Stimulated activated CD4-positive, alpha-beta T cell treated with anti-CD3 and anti-CD28 coated beads, Interleukin-2, amount 100 ng/mL, for 4 hours (primary cell): ENCODE measurements at places on chromosomes 16 and 17.

- DNase-seq: no peak
Observed at GRCh38 chr17:39744075-39744835, 6.5 kb downstream of the GRB7 start.

- no peak for DNase-seq
Observed at GRCh38 chr17:323181-323580, 29.4 kb downstream of the RPH3AL start.

- DNase-seq: no peak
Observed at GRCh38 chr16:52446080-52446479, 100.9 kb downstream of the TOX3 start.

DNA sequence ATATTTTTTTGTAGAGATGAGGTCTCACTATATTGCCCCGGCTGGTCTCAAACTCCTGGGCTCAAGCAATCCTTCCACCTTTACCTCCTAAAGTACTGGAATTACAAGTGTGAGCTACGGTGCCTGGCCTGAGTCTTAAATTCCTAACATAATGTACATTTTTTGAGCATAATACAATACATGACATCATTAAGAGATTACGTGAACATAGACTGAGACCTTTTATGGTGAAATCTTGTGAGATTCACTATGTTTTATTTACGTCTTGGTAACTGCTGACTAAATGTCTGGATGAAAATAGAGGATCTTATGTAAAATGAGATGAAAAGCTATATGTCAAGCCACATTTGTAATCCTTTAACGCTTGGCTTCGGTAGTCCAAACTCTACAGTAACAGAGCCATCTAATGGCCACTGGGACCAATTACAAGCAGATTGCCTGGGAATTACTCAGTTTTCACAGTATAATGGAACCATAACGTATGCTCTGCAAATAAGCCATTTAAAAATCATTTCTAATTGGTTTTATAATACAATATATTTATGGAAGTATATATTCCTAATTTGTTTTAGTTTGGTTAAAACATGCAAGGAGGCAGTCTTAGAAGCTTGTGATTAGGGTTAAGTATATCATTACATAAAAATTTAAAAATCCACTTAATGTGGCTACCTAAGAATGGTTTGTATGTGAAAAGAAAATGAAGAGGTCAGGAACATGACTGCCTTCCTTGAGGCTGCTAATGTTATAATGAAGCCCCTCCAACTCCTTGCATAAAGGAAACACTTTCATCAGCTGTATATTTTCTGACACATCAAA is 8.1 kb upstream of the EFCAB13 start:
- DNase-seq: peak; percentile 8

DNA sequence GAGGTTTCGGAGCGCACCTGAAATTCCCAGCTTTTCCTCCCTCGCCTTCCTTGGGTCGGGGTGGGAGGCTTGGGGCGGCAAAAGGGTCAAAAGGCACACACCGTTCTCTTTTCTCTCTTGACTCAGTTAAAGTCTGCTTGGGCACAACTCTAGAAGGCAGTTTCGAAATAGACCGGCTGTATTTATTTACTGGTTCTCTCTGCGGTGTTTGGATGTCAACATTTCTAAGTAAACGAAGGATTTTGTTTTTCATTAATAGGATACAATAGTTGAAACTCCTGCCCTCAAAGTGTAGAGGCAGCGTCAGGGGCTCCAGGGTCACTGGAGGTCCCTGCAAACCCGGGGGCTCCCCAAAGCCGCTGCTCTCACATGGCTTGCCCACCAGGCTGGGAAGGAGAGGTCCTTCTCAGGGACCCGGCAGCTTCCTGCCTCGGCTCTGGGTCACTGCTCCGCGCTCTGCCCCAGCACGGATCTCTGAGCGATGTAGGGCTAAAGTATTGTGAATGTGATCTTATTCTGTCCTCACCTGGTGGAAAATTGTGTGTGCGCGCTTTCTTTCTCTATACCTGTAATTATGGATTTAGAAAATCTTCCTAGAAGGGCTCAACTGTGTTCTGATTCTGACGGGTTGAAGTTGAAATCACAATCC is 952 bp downstream of the BMERB1 start:
- no peak for DNase-seq

- no peak for DNase-seq
Observed at GRCh38 chr17:49101054-49101534, 31.5 kb upstream of the B4GALNT2 start.

- DNase-seq: no peak
Observed at GRCh38 chr17:28997806-28998205, 8.0 kb downstream of the SEZ6 start.

- DNase-seq: no peak
Observed at GRCh38 chr16:88400186-88400585, 17.4 kb downstream of the ZNF469 start.

DNA sequence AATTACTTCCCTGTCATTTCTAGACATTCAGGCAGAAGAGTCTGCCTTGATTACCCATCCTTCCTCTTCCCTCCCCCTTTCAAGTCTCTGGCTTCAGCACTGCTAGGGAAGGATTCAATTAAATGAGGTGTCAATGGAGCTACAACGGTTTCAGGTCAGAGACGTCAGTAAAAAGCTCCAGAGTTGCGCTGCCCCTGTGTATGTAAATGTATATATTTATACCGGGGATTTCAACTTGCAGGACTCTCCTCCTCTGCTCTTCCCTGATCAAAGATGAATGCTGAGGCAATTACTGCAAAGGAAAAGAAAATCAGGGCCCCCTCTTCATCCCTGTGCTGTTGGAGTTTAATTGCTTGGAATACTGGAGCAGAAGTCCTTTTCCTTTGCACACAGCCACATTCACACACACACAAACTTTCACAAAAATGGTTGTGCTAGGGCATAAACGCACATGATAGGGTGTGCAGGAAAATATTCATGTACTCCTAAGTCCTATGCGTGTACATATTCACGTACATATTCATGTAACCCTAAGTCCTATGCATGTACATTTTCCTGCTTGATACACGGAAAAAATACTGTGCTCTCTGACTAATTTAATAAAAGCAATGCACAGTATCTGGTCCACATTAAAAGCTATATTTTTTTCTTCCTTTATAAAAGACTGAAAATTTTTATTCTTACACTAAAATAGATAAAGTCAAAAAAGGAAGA is 129.7 kb upstream of the PMFBP1 start:
- no peak for DNase-seq

DNA sequence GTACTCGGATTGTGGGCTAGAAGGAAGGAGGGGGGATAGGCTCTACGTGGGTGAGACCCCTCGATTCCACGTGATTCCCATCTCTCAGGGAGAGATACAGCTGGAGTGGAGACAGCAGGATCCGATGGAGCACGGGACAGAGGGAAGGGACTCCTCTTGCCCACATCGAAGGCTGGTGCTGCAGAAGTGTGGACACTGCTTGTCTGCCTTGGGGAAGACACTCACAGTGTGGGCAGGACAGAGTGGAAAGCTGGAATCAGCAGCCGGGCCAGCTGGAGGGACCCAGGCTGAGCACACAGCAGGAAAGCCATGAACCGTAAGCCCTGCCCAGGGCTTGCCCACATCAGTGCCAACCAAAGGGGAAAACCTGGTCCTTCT is 42.1 kb upstream of the RPH3AL start:
- DNase-seq: no peak

- no peak for DNase-seq
Observed at GRCh38 chr16:19283637-19284036, 1.9 kb upstream of the CLEC19A start.

- DNase-seq: no peak
Observed at GRCh38 chr17:36523113-36523512, 11.6 kb downstream of the MYO19 start.

DNA sequence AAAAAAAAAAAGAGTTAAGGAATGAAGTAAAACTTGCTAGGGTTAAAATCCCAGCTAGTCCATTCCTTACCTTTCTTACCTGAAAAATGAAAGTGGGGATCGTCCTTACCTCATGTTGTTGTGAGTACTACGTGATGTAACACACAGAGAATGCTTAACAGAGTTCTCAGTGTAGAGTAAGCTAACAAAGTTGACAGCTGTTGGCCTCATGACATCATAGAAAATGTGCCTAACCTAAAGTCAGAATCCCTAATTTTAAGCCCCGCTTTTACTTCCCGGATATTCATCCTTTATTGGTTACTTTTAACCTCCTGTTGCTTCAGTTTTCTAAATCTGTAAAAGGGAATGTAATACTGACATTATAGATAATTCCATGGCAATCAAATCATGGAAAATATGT is 505.8 kb upstream of the HSBP1 start:
- no peak for DNase-seq

DNA sequence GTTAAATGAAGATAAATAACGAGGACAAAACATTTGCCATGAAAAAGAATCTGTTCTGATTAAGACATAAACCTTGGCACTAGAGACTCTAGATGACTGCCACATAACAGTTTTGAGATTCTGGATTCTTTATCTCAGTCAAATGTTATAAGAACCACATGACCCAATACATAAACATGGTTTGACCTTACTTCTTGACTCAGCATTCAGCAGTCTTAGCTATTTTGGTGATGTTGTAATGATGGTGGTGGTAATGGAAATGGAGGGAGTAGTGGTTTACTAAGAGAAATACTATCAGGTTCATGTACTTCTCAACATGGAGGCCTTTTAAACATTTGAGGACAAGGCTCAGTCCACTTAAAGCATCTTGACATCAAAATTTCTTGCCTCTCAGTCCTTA is 925.4 kb downstream of the CDH11 start:
- no peak for DNase-seq

DNA sequence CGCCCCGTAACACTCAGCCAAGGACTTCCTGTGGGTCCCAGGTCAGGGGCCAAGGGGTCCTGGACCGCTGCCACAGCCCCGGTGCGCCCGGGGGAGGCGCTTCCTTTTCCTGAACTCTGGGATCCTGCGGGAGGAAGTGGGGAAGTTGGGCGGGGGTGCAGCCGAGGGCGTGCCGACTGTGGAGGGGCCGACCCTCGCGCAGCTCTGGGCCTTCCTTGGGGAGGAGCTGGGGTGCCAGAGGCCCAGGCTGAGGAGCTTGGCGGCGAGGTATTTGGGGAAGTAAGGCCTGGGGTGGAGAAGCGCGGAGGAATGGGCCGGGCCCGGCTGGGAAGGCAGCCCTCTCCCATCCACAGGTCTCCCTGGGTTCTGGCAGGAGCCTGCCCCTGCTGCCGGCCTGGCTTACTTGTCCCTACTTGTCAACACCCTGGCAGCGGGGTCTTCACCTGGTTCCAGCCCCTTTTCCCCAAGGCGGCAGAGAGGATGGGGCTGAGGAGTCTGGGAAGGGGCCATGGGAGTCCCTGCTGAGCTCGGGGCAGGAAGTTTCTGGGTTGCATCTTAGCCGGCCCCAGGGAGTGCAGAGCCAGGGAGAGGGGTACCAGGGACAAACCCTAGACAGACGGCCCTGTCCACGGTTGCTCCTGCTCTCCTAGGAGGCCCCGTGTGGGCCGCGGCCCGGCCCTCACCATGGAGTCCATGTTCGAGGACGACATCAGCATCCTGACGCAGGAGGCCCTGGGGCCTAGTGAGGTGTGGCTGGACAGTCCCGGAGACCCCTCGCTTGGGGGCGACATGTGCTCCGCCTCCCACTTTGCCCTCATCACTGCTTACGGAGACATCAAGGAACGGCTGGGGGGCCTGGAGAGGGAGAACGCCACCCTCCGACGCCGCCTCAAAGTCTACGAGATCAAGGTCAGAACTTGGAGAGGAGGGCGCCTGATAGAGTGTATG is 1.7 kb downstream of the TBKBP1 start:
- no peak for DNase-seq
